ENCODE measurements at places on chromosomes 7 and 10.

- no peak for DNase-seq
Observed at GRCh38 chr10:112026438-112026837, 157.1 kb downstream of the GPAM start.

- DNase-seq = peak; percentile 34
Observed at GRCh38 chr10:99711129-99711719, 20.7 kb downstream of the COX15 start.

GRCh38 chr10:6143181-6143580, 54.3 kb downstream of the RBM17 start:
- DNase-seq = no peak

- DNase-seq = no peak
Observed at GRCh38 chr10:67476201-67476600, 219.8 kb downstream of the CTNNA3 start.

DNA sequence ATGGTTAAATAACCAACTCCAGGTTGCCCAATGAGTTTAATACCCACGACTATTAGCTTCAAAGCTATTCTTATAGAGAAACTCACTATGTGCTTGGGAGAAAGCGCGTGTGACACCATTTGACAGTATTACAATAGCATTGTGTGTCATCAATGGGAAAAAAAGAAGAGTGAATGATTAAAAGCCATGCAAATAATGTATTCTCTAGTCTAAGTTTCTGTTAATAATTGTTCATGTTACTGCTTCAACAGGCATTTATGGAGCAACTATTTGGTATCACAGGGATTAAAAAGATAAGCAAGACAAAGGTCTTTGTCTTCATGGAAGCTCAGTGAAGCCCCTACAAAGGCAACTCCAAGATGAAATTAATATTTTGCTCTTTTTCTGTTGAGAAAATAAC, 47.2 kb downstream of the CAV1 start:
- no peak for DNase-seq
